ENCODE measurements at places on chromosomes 3 and 15.

- DNase-seq = no peak
Measured at GRCh38 chr15:100134089-100134583, 207.6 kb downstream of the ADAMTS17 start.

DNA sequence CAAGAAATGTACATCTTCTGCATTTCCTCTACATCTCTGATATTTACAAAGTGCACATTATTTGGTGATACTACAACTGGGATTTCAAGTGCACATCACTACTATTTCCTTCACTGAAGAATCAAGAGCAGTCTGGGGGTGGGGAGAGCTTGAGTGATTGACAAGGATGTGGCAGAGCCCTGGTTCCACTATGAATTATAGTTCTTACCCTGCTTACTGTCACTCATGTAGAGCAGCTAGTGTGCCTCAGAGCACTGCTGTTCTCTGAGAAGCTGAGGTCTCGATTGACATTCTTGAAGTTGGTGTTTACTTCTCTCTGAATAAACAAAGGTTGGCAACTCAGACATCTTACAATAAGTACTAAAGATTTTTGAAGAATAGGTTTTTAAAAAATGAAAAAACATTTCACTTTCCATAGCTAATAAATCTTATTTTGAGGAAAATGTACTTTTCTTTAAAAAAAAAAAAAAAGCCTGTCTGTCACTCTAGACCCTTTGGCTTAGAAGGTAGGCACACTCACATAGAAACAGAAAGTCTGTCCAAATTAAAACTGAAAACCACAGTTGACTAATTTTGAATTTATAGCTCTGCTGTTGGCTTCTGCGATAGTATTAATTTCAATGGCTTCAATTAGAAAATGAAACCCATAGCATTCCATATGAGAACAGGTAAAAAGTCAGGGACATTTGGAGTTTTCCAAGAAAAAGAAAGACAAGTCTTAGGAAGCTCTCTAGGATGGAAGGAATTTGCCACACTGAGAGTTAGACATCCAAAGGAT, 5.6 kb downstream of the GREM1 start:
- DNase-seq = no peak

DNA sequence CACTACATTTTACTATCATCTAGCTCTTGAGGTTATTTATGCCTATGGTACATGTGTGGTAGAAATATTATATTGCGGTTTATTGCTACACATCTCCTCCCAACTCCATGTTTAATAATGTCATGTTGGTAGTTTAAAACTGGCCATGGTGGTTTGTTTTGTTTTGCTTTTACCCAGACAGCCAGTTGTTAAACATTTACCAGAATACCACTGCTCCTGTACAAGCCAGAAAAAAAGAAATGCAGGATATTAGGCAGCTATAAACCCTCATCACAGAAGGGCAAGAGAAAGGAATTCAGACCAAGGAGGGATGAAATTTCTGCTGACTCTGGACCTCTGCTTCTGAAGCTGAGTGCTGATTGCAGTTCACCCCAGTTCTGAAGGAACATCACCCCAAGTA, 451.8 kb upstream of the IL12A start:
- no peak for DNase-seq

GRCh38 chr15:58361273-58361759, 70.5 kb upstream of the LIPC start:
- DNase-seq = peak; percentile 64

GRCh38 chr3:137191133-137191923, 233.5 kb downstream of the IL20RB start:
- DNase-seq = no peak

GRCh38 chr15:69456208-69457166, 3.9 kb downstream of the RPLP1 start:
- DNase-seq = no peak

Measured in urinary bladder (tissue), 4 donors.